ENCODE measurements at places on chromosomes 2 and 18. TPM values are rescaled to one million over a fixed set of nuclear protein-coding genes. Genes with fewer than 3 reads are reported as not detected.

PPP1R1C gene
- total RNA-seq = not detected

ECEL1 gene
- 1.0 TPM for total RNA-seq

TGIF1 gene
- 500 TPM for total RNA-seq

KCNK3 gene
- 28.4 TPM for total RNA-seq

LINC00305 gene
- not detected for total RNA-seq

DCDC2C gene
- total RNA-seq = not detected

LYPD6 gene
- total RNA-seq = 12.2 TPM

CRYBA2 gene
- total RNA-seq = not detected

ALKAL2 gene
- 2.0 TPM for total RNA-seq

LONRF2 gene
- 4.7 TPM for total RNA-seq

FRZB gene
- not detected for total RNA-seq

Data from Caki2 (cell line).